Activated CD4-positive, alpha-beta T cell treated with anti-CD3 and anti-CD28 coated beads for 48 hours (primary cell): ENCODE measurements at places on chromosomes 12 and 14.
A peak's percentile ranks its signal among the peaks of the same experiment; 100 is the strongest.

DNA sequence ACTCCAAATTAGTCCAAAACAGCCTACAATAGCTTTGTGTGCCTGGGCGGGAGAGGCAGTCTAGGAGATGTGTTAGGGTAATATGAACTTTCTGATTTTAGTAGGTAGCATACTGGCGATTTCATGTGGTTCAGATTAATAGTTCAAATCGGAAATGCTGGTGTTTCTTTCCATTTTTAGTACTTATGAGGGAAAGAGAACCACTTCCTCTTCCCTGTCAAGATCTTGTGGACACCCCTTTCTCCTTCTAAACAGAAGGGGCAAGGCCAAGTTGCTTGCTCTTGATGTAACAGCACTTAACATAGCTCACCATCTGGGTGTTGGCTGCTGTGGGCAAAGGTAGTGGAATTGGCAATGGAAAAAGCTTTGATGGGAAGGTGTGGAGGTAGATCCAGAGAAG lies 32.2 kb upstream of the IGF1 start:
- no peak for DNase-seq

GRCh38 chr14:77498120-77498979 lies at the start of gene ISM2:
TSS of gene ISM2 (minus strand) at chr14:77498816. CDS start at chr14:77498793, 23 bp downstream.
- peak; percentile 64 for DNase-seq

- peak; percentile 94 for DNase-seq
These were observed 33.2 kb downstream of the WBP11 start for GRCh38 chr12:14769969-14770495.

GRCh38 chr12:127083008-127083949 lies 1183.7 kb upstream of the TMEM132C start:
- peak; percentile 12 for DNase-seq

GRCh38 chr12:52612431-52613383 lies 5.7 kb downstream of the KRT73 start:
- DNase-seq: no peak

- no peak for DNase-seq
These were observed 942 bp downstream of the ATF7IP start for GRCh38 chr12:14366209-14367039.

DNA sequence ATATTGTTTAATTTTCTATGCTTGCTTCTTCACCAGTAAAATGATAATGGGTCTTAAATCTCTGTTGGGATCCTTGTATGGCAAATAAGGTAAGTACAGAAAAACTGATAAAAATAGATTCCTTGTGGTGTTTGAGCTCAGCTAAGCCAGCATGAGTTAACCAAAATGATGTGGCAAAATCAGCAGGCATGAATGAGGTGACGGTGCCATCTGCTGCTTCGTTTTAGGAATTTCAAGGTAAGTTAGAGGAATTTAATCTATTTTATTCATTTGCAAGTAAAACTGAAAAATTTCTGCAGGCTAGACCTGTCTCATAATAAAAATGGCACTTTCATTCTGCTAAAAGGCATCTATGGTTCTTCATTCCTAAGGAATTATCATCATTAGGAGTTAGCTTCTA lies 10.0 kb upstream of the CLEC7A start:
- DNase-seq: peak; percentile 48

DNA sequence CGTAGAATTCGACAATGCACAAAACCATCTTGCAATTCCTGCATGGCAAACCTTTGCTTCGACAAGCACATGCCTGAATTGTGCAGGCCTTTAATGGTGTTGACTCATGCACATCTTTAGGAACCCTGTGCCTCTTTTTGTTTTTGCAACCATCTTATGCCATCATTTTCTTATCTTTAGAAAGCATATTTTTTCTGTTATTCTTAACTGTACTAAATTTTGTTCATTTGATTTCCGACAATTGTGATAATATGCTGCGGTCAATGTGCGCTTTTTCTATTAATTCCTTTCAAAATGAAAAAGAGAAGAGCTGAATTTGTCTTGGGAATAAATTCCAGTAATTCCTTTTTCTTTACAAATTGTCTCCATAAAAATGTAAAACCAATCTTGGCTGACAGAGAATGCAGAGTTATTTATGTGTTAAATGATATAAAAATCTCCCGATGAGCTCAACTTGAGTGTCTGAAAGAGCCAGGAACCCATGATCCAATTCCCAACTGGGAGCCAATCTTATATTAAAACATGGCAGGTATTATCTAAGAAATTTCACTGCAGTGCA lies 20.1 kb upstream of the CDK17 start:
- DNase-seq: no peak

GRCh38 chr12:73277971-73278370 lies 1005.8 kb downstream of the TRHDE start:
- DNase-seq: no peak

DNA sequence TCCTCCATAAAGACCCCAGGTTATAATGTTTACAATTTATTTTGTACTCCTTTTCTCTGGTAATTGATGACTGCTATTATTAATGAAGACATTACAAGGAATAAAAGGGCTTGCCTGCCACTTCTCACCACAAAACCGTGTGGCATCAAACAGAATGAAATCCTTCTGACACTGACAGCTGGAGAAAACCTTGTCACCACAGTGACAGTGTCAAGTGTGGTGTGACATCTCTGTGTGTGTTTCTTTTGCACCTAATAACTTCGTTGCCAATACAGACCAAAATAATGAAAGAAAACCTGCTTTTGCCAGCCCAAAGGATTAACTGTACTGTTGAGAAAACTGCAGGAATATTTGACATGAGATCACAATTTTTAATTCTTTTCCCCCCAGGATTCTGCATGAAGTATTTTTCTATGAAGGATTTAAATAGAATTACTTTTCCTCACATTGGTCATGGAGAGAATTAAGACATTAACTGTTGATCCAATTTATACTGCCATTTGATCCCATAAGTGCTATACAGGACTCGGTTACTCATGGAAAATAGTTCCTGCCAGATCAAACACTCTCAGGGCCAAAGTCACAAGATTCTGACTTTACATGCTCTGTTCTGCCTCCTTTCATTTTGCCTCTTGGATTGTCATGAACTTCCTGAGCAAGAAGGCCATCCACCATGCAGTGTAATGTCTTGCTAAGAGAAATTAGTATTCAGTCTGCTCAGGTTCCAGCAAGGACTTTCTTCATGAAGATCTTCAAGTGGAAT lies 60.4 kb upstream of the IFNG-AS1 start:
- DNase-seq: no peak

DNA sequence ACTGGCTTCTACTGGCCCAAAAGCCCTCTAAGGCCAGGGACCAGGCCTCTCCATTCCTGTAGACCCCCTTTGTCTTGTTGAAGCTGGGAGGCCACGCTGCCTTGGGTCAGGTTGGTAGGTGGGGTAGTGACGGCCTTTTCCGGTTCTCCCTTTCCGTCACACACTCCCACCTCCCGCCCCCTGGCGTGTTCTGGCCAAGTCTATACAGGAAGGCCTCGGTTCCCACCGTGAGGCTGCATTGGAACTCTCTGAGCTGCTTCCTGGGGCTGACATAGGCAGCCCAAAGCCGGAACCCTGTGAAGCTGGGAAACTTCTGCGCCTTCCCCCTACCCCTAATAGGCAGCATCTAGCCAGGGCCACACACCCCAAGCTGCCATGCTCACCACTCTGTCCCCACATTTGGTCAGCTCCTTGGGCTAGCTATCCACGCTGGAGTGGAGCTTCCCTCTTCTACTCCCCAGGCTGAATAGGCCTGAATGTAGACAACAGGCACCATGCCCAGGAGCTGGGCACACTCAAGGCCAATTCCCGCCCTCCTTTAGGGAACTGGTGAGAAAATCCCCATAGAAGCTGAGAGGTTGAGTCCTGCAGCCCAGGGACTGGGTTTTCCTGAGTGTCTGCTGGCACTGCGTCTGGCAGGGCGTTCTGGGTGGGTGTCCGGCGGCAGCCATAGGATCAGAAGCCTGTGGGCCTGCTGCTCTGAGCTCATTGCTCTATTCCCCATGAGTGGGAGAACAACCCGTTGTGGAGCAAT lies 35.7 kb downstream of the RIN3 start:
- no peak for DNase-seq

DNA sequence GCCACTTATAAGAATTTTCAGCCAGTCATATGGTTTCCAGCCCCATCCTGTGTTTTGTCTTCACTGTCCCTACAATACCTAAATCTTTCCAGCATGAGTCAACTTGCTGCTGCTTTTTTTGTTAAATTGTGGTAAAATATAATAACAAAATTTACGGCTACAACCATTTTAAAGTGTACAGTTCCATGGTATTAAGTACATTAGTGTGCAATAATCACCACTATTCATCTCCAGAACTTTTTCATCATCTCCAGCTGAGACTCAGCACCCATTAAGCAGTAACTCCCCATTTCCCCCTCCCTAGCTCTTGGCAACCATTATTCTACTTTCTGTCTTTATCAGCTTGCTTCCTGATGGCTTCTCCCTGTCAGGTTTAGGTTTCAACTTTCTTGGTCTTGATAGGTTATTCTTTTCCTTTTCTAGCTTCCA lies 39.1 kb downstream of the FRS2 start:
- no peak for DNase-seq

GRCh38 chr14:91177073-91178034 lies 63.5 kb downstream of the DGLUCY start:
- DNase-seq: peak; percentile 73

DNA sequence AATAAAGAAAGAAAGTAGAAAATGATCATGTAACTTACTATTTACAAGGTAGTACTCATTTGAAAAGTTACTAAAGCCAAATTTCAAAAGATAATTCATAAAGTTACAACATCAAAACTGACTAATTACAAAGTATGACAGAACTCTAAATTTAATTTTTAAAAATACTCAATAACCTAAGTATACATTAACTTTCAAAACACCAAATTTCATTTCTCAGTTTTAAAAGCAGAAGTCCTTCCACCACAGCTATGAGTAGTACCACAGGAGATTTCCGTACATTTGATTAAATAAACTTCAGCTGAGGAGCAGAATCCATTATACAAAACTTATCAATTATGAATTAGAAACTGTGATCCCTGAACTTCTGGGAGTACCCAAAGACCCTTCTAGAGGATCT lies 100.8 kb upstream of the BBS10 start:
- DNase-seq: no peak

DNA sequence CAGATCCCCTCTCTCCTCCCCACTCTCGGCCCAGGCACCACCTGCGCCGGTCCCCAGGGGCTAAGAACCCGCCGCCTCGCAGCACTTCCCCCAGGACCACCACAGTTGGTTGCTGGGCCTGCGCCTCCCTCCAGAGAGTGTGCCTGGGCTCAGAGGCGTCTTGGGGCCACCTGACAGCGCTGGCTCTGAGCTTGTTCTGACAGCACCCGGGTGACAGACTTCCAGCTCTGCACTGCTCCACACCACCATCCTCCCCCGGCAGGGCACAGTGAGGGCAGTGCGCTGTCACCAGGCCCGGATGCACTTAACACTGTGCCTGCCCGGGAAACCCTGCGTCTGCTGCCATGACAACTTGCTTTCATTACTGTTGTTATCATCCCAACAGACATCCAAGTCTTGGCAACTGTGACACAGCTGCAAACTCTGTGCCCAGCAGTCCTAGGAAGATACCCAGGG lies 6.6 kb downstream of the BRF1 start:
- DNase-seq: peak; percentile 77

DNA sequence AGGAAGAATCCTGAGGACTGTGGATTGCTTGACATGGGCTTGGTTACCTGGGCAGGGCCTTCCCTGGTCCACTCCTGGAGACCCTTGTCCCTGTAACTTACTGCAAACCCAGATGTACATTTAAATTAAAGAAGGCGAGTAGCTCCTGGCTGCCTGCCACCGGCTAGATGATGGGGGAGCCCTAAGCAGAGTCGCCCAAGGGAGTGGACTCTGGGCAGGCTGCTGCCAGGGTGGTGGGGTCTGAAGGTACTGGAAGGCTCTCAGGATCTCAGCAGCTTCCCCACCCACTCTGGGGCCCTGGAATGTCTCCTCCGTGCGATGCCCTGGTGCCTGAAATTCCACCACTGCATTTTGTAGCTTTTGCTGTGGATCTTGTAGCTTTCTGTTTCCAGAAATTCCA lies 74.7 kb downstream of the FBXL14 start:
- DNase-seq: no peak

- DNase-seq: peak; percentile 28
These were observed 82.3 kb downstream of the PUS7L start for GRCh38 chr12:43676183-43676813.

DNA sequence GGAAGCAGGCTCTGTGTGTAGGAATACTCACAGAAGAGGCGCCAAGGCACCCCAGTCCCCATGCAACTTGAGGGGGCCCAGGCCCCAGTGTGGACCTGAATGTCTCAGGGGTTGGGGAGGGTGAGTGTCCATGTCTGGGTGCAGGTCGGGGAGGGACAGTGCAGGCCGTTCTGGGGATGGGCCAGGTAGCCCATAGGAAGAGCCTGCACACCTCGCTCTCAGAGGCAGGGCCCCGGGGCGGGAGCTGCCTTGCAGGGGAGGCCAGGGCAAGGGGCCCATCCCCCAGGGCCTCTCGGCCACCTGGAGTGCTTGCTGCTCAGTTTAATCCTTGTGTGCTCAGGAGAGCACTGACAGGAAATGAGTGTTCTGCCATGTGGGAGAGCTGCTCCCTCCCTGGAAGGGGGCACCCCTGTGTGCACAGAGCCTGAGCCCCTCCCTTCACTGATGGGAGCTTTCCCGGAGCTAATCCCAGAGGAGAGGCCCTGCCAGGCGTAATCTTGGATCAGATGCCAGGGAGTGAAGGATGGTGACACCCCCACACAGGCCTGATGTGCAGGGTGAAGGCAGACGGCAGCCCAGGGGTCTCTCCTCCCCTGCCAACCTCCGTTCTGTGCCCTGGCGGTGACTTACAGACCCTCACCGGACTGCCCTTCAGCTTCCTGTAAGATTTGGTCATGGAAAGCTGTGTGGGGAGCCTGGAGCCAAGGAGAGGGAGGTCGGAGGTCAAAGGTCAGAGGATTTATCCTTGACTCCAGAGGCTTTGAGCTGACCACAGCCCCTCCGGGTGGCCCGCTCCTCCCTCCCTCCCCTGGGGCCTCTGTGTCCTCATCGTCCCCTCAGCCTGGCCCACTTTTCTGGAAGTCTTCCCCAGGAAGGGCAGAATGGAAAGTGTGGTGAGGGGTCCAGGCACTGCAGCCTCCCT lies 24.4 kb upstream of the FBRSL1 start:
- DNase-seq: no peak

GRCh38 chr12:121001841-121002483 lies 14.3 kb downstream of the C12orf43 start:
- DNase-seq: no peak

DNA sequence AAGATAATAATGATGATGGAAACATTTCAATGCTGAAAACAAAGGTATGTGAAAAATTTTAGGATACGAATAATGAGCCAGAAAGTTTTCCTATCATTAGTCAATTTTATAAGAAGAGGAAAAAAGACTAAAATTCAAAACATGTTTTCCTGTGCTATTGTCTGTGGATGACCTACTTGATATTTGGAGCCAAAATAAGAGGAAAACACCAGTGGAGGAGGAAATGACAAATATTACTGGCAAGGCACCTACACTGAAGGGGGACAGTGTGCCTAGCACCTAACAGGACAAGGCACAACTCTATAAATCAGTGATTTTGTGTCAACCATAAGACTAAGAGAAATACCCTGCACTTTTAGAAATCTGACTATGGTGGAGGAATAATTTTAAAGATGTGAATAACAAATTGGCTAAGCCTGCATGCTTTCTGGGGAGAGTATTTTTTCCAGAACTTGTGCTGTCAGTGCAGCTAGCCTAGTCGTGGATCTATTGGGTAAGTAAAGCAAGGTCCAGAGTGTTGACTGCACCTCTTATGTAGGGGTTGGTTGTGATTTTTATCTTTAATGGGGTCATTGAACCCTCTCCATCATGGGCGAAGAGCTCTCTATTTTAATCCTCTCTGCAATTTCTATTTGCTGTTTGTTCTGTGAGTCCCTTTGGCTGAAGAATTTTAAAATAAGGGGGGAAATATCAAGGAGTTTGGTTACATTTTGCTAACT lies 398.0 kb downstream of the TMTC2 start:
- DNase-seq: no peak

- DNase-seq: no peak
These were observed 19.7 kb upstream of the TMCC3 start for GRCh38 chr12:94670075-94670474.
